NCI-H526 (cell line): ENCODE measurements at places on chromosomes 7 and 10.

GRCh38 chr7:102300643-102301221 lies 14.1 kb downstream of the SH2B2 start:
- no peak for DNase-seq

GRCh38 chr7:69781412-69781846 lies 183.2 kb downstream of the AUTS2 start:
- peak; percentile 27 for DNase-seq

GRCh38 chr7:137909042-137909441 lies 62.3 kb upstream of the DGKI start:
- no peak for DNase-seq

GRCh38 chr10:79359816-79360498 lies 12.7 kb downstream of the PPIF start:
- no peak for DNase-seq

GRCh38 chr7:1601956-1602355 lies 32.1 kb upstream of the PSMG3 start:
- DNase-seq: no peak

DNA sequence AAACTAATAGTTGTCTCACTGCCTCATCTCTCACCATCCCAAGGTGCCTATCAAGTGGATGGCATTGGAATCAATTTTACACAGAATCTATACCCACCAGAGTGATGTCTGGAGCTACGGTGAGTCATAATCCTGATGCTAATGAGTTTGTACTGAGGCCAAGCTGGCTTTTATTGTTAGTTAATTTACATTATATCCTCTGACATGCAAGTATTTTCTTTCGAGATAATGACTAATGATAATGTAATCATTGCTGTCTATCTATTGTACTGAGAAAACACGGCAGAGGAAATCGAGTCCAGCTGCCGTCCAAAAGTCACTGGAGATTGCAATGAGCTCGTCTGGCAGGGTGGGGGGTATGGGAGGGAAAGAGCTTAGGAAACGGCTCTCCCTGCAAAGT lies 172.4 kb upstream of the LANCL2 start:
- no peak for DNase-seq

DNA sequence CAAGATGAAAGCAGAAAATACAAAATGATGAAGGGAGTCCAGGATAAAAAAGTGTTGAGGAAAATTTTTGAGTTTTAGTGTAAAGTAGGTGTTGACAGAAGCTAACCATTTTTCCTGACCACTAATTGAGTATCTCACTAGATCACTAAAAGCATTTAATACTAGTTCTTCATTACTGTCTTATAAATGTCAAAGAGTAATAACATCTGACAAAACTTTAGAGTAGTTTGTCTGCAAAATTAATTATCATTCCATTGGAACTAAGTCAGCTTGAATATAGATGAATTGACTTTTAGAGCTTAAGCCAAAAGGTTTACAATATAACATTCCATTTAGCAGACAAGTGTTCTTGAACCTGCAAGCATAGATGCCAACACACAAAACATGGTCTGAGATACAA lies 232.9 kb downstream of the FOXP2 start:
- no peak for DNase-seq

DNA sequence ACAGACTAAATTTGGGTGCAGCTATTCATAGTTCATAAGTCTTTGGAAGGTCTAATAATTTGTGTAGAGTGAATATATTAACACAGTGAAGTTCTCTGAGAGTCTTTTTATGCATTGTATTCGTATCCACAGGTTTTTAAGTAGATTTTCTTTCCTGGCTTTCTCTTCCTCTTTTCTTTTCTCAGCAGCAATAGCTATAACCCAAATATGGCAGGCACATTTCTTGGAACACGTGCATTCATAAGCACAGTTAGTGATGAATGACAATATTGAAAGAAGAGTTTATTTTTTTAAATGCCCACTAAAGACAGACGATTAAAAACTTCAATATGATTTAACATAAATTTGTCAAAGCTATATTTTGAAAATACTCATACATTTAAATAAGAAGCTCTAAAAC lies 220.5 kb upstream of the MBL2 start:
- DNase-seq: no peak

- no peak for DNase-seq
These were observed 250.6 kb downstream of the KLF6 start for GRCh38 chr10:3534433-3534832.

DNA sequence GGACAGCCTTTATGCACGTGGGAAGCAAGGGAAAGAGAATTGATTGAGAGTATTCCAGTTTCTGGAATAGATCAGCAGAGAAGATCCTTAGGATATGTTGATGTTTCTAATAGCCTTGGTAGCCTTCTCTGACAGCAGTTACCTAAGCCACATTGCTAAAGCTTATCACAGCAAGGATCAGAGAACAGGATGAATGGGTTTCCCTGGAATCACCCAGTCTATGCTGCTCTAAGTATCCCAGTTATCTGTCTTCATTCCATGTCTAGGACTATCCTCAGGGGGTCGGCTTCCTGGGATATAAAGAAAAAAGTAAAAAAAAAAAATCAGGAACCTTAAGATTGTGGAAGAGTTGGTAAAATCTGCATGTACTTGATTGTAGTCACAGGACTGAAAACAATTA lies 352.0 kb upstream of the AKR1E2 start:
- no peak for DNase-seq

GRCh38 chr10:119657725-119658124 lies 6.5 kb downstream of the BAG3 start:
- DNase-seq: no peak

DNA sequence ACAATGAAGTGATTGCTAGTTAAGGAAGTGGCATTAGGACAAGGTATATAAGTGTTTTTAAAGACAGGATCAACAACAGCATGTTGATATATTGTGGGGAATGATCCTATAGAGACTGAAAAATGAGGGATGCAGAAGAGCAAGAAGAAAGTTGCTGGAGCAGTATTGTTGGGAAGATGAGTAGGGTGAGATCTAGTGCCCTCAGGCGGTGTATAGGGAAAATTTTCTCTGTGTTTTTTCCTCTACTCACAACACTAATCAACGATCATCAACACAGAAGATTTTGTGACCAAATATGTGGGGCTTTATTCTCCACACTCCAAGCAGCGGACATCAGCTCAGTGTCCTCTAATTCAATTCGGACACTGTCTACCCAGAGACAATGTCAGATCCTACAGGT lies 9.6 kb upstream of the PTTG1IP2 start:
- peak; percentile 33 for DNase-seq

DNA sequence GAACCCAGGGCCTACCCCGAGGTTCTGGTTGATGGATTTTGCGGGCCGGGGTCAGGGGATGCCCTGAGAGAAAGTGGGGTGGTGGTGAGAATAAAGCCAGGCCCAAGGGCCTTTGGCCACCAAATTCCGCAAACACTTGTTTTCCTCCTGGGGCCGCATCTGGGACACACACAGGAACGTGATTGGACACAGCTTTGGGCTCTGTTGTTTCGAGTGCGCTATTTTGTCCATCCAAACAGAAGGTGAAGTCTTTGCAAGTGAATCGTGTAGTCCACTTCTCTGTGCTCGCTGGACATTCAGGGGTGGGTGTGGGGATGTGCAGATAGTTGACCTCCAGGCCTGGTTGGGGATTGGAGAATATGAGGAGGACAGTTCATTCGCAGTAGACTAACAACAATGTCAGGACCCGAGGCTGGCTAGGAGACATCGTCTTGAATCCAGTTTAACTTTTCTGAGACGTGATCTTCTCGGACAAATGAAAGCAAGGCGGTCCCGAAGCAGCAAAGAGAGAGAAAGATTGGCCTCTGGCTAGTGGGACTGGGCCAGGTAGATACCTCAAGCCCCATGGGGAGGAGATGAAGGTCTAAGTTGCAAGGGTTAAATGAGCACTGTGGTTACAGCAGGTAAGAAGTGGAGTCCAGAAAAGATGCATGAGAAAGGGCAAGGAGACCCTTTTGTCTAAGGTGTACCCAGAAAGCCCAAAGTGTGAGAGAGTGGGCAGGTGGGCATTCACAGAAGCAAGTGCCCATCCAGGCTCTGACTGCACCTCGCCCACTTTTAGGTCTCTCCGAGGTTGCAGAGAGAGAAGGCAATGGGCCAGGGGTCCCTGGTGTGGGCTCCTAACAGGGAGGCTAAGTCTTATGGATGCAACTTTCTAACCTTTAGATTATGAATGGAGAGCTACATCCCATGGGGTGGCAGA lies 764 bp upstream of the FAM131B start:
- no peak for DNase-seq

- DNase-seq: no peak
These were observed 286.6 kb downstream of the ZNF33B start for GRCh38 chr10:42351745-42352144.

- DNase-seq: no peak
These were observed 42.6 kb upstream of the CC2D2B start for GRCh38 chr10:95864906-95865813.

GRCh38 chr7:135320268-135320667 lies 86.6 kb downstream of the STRA8 start:
- no peak for DNase-seq
